ENCODE measurements at places on chromosomes 1 and 21.

GRCh38 chr1:84254703-84255238 is 46.7 kb upstream of the SAMD13 start:
- DNase-seq, result no peak

DNA sequence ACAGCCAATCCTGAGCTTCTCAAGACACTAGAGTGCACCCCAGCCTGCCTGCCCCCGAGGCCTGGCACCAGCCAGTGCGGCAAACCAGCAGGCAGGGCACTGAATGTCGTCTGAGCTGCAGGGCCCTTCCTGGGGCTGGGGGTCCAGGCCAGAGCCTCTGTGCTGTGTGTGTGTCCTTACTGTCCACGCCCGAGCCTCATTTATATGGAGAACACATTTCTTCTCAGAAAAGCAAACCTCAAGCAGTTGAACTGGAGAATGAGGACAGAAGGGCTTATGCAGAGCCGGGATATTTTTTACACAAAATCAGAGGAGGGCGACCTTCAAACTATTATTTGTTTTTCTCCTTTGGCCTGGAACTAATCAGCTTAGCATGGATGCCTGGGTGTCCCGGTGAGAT is 52.7 kb downstream of the POFUT2 start:
- no peak for DNase-seq

DNA sequence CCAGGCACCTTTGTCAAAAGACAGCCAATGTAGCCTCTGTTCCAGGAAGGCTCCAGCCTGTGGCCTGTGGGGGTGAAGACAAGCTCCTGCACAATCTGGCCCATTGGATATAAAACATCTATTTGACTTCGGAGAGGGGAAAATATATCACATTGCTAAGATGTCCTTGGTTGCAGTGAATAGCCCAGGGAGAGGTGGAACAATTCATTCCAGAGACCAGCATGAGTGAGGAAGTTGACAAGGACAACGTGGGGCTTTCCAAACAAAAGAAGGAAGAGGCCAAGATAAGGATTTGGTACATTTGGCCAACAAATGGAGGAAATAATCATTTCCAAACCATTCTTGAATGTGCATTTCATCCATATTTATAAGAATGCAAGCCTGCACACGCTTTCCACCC is 187.0 kb downstream of the ETS2 start:
- DNase-seq, result no peak

DNA sequence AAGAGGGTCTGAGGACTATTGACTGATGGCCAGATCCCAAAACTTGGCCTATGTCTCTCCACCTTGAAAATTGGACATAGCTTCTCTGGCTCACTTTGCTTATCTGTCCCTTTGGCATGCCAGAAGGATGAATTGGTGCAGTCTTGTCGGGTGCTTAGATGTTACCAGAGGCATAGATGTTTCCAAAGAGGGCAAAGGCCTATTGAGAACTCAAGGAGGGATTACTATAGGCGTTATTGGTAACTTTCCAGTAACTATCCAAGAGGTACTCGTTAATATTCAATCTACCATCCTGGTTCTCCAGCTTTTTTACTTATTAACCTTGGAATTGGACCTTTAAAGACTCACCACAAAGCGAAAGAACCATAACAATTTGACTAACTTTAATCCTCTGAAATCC is 368.3 kb upstream of the ESRRG start:
- DNase-seq, result no peak

DNA sequence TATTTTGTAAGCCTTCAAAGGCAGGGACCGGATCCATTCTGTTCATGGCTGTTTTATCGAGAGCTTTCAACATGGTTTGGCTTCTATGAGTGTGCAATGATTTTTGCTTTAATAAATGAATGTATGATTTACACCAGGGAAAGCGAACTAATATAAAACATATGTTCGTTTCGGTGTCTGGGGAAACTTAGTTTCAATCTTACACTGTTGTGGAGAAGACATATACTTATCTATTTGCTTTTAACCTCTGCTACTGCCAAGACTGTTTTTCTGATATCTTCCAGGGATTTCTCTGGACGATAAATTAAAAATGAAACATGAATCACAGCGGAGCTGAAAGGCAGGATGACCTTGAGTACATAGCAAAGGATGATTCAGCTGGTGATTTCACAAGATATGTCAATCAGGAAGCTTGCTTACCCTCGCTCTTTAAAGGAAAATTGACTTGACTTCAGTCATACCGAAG is 14.7 kb upstream of the CYYR1 start:
- no peak for DNase-seq

- DNase-seq, result no peak
Measured at GRCh38 chr21:42685036-42685435, 31.6 kb downstream of the PDE9A start.

DNA sequence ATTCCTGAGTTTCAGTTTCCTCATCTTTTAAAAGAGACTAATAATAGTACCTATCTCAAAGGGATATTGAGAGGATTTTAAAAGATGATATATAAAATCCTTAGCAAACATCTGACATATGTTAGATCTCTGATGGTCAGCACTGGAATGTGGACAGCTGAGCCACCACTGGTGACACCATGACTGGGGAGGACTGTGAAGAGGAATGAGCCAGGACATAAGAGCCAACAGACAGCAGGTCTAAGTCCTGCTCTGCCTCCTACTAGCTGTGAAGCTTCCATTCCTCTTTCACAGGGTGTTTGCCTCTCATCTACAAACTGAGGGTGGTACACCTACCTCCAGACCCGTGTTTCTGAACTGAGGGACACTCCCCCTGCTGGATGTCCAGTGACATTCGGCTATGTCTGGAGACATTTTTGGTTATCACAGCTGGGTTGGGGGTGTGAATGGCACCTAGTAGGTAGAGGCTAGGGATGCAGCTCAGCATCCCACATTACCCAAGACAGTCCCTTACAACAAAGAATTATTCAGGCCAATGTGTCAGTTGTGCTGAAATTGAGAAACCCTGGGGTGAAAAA is 109.1 kb upstream of the OLIG2 start:
- DNase-seq, result no peak

DNA sequence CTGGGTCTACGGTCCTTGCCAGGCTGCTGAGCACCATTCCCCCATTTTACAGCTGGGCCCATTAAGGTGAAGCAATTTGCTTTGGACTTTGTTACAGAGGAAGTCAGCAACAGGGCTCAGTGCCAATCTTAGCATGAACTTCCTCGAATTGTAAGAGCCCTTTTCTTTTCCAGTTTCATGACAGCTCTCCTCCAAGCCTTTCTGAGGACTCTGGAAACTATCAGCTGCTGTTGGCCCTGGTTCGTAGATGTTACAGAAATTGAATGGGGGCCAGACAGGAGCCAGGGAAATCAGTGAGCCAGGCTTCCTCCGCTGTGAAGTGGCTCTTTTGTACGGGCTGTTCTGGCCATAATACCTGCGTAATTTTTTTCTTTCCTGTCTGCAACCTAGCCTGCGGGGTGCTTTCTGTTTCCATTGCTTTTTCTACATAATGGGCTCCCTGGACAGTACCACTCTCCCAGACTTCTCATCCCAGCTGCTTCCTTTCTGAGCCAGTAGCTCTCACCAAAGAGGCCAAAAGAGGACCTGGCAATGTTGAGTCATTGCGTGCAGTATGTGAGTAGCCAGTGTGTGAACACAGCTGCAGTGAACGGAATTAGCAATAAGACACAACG is 386.3 kb downstream of the DISC1 start:
- DNase-seq, result no peak

- no peak for DNase-seq
Measured at GRCh38 chr1:113990961-113991360, 11.7 kb downstream of the OLFML3 start.

DNA sequence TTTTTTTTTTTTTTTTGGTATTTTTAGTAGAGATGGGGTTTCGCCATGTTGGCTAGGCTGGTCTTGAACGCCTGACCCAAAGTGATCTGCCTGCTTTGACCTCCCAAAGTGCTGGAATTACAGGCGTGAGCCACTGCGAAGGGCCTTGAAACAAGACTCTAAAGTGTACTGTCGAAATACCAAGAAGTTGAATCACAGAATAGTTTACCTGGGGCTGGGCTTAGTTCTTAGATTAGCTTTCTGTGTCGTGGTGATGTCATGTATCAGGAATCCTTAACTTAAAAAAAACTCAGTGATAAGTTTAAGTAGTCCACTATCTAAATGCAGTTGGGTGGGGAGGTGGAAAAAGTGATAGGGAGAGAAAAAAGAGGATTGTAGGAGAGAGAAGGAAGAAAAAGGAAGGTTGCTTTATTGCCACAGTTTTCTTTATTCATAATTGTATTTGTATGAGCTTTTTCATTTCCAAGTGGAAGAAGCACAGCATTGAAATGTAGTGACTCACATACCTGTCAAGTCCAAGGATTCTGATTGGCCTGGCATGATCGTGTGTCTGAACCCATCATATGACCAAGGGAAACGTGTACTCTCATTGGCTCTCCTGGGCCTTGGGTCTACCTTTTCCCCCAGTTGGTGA is 13.4 kb downstream of the ITSN1 start:
- DNase-seq, result no peak

DNA sequence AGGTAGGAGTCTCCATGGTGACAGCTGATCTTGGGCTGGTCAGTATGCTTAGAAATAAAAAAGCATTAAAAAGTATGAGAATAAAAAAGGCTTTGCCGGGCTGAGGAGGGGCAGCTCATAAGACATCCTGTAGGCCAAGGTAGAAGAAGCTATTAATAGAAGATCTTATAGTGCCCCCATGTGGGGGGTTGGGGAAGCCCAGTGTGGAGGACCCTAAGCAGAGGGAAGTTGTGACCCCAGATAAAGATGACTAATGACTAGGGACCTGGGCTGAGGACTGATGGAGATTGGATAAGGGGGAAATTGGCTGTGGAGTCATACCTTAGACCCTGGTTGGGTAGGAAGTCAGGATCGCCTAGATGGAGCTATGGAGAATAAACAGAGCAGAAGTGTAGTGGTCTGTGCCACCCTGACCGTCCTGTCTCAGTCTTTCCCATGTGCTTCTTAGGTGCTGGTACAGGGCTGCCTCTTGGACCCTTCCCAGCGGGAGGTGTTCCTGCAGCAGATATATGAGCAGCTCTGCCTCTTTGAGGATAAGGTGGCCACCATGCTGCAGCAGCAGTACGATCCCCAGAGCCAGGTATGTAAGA is 25.0 kb downstream of the SZT2 start:
- peak; percentile 58 for DNase-seq

- no peak for DNase-seq
Measured at GRCh38 chr1:113088972-113089371, 16.0 kb downstream of the LRIG2 start.

DNA sequence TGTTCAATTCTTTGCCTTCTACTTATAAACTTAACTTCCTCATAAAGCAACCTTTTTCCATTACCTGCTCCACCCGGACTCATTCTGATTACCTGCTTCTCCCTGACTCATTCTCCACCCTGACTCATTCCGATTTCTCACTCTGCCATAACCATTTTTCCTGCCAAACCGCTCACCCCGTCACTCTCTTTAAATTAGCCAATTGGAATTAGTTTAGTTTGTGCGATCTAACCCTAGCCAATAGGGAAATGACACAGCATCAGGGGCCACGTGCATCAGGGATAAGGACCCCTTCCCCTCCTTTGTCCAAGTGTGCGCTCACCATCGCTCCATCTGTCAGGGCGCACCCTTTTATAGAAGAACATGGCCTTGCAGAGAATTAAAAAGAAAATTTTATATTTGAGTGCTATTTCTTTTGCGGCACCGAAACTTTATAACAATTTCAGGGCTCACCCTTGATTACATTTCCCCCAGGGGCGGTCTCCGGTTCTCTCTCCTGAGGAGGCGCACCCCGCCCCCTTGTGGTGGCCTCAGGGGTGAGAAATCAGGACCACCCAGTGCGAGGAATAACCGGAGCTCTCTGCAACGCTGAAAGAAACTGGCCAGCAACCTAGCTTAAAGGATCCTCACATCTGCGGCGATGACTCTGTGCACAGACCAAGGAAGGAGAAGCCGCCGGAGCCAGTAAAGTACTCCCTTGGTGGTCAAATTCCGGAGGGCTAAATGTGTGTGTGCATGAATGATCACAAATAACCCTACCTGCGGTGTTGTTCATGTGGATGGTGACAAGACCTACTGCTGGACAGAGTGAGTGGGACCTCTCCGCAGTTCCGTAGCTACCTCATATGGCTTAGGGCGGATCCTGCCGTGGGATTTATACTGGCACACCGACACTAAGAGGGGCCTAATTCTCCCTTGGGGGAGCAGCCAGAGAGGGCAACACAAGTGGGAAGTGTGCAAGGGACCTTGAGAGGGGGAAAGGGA is 30.3 kb upstream of the CBR3 start:
- peak; percentile 61 for DNase-seq

Measured in neural crest cell (in vitro differentiated cells).